ENCODE measurements at places on chromosomes 7 and 10. TPM values are rescaled to one million over a fixed set of nuclear protein-coding genes. Genes with fewer than 3 reads are reported as not detected.
A peak's percentile ranks its signal among the peaks of the same experiment; 100 is the strongest.

DNA sequence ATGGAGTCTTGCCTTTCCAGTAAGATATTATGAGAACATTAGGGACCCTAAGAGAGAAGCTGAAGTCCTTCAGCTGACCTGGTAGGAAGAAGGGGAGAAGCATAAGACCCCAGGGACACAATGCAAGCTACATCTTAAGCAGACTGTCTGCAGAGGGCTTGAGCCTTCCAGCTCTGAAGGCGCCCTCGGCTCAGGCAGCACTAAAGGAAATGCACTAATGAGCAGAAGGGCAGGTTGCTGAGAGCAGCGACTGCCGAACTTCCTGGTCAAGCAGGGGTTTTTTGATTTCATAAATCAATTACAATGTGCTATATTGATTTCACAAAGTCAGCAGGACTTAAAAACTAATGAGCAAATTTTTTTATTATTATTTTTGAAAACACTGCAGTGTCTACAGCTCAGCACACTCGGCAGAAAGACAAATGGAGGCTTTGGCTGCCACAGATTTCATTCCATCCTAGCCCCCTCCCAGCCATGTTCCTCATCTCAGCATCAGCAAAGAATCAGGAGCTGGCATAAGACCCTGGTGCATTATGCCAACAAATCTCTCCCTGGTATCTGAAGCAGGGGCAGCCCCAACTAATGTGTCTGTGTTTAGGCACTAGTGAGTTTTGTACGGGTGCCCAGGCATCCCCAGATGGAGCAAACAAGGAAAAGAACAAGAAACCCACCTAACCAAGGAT, 57.1 kb downstream of the LRRTM3 start:
- DNase-seq, result no peak

DNA sequence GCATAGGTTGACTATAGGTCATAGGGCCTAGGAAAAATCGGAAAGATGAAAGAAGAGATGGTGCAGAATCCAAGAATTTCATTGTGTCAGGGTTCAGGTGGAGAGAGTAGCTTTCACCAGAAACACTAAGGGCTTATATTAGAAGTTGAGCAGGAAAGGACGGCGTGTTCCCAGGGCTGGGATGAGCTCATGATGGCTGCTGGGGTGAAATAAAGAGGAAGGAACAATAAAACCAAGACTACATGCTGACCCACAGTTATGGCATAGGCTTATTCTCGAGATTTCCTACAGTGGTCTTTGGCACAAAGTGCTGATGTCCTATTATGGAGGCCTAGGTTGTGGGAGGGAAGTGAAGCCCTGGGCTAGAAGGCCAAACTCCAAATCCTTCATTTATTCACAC, 195.8 kb downstream of the PTEN start:
- no peak for DNase-seq

- no peak for DNase-seq
Observed at GRCh38 chr7:139747662-139748372, 30.0 kb downstream of the HIPK2 start.

PRKCQ gene
- 16.8 TPM for polyA plus RNA-seq

GRCh38 chr7:139598642-139599041, 75.2 kb downstream of the CLEC2L start:
- no peak for DNase-seq

TRIL gene
- polyA plus RNA-seq, result 53.5 TPM

DNA sequence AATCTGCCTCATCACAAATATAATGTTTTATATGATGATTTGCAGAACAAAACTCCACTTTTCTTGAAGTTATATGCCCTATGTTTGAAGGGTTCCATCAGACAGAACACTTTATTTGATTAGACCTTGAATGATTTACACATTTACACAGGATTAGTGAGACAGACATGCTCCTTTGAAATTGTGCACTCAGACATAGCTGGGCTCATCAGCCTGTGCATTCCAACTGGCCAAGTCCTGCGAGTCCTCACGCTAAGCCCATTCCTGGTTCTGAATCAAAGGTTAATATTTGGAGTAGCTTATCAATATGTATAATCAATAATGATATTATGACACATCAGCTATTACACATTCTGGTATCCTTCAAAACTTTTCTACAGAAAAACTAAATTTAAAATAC, 173.6 kb downstream of the MBL2 start:
- DNase-seq, result no peak

- DNase-seq, result no peak
Observed at GRCh38 chr10:15849316-15849715, 11.0 kb downstream of the MINDY3 start.

DNA sequence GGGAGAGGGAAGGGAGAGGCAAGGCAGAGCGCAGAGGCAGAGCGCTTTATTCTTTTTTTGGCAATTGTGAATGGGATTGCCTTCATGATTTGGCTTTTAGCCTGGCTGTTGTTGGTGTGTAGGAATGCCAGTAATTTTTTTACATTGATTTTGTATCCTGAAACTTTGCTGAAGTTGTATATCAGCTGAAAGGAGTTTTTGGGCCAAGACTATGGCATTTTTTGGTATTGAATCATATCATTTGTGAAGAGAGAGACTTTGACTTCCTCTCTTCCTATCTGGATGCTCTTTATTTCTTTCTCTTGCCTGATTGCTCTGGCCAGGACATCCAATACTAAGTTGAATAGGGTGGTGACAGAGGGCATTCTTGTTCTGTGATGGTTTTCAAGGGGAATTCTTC, 291.3 kb downstream of the REEP3 start:
- no peak for DNase-seq

ACBD7 gene
- 6.8 TPM for polyA plus RNA-seq

EMX2 gene
- 154 TPM for polyA plus RNA-seq

LLCFC1 gene
- 0.66 TPM for polyA plus RNA-seq

GRCh38 chr7:128918016-128918665, 7.6 kb upstream of the KCP start:
- DNase-seq, result no peak

- no peak for DNase-seq
Observed at GRCh38 chr7:139655305-139655704, 122.5 kb downstream of the HIPK2 start.

CALML3 gene
- 0.06 TPM for polyA plus RNA-seq

DNA sequence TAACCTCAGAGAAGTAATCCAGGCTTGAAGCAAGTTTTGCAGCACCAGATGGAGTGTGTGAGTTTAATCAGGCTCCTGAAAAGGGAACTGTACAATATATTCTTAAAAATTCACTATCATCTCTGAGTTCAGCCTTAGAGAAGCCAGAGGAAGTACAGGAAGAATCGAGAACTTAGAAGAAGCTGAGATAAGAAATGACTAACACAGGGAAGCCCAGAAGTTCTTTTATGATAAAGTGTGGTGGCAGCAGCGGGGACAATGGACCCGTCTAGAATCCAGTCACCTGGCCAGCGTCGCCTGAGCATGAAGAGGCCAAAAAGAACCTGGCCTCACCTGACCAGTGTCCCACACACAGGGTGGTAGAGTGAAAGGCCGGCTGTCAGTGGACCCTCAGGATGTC, 161.0 kb downstream of the USP6NL start:
- no peak for DNase-seq

PRTFDC1 gene
- polyA plus RNA-seq, result 33.5 TPM

CLRN3 gene
- polyA plus RNA-seq, result 24.1 TPM

TEX47 gene
- polyA plus RNA-seq, result not detected

STAG3 gene
- polyA plus RNA-seq, result 33.8 TPM

PAPOLB gene
- 0.09 TPM for polyA plus RNA-seq

DNA sequence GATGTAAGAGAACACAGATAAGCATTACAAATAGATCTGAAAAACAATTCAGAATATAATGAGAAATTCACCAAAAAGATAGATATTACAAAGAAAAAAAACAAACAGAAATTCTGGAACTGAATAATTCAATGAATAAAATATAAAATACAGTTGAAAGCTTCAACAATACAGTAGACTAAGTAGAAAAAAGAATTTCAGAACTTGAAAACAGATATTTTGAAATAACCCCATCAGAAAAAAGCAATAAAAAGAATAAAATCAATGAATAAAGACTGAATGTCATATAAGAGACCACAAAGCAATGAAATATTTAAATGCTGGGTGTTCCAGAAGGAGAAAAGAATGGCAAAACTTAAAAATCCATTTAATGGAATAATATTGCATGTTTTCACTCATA, 611.4 kb upstream of the GHITM start:
- no peak for DNase-seq

DNA sequence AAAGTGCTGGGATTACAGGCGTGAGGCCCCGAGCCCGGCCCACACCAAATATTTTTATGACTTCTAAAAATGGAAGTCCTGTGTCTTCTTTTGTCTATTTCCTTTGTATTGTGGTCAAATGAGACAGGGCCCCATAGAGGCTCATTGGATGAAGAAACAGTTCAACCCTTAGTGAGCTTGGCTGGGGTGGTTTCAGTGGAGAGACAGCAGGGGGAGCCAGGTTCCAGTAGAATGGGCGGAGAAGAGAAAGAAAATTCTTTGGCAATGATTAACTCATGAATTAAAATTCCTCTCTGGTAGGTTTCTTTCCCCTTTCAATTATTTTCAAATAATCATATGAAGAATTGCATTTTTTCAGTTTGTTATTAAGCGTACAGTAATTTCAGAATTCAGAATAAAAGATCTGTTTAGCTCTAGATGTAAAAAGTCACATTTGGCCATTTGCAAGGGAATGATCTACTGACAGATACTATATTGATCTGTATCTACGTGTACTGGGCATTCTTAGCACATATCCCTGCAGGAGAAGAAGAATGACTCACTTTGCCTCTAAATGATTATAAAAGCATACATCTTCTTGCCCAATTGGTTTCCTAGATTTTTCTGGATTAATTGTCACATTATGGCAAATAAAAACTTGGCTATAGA, 43.2 kb downstream of the PNLIPRP3 start:
- no peak for DNase-seq

GRCh38 chr7:1975581-1975980, 257.2 kb downstream of the MAD1L1 start:
- DNase-seq, result no peak

MEOX2 gene
- polyA plus RNA-seq, result 2.3 TPM

GRCh38 chr7:88477976-88478375, 171.3 kb upstream of the STEAP4 start:
- no peak for DNase-seq

- DNase-seq, result no peak
Observed at GRCh38 chr7:31664890-31665289, 22.1 kb upstream of the PPP1R17 start.

- no peak for DNase-seq
Observed at GRCh38 chr7:81884817-81885216, 115.0 kb upstream of the HGF start.

GRCh38 chr10:3812141-3812540, 27.1 kb upstream of the KLF6 start:
- no peak for DNase-seq

DNMBP gene
- 31.8 TPM for polyA plus RNA-seq

DNA sequence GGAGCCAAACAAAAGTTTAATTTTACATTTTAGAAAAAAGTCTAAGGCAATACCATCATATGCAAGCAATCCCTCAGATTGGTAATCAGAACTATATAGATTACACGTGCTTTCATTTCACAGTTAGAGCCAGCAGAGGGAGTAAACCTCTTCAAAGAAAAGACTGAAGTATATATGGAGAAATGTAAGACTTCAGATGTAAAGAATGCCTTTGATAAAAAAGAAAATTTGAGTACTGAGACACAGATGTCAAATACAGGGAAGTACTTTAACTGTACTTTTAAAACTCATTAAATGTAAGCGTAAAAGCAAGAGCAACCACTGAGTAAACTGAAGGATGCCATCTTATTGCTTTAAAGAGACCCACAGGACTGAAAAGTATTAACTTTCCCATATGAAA, 101.4 kb upstream of the FAM133B start:
- peak; percentile 44 for DNase-seq

GALNT17 gene
- 4.0 TPM for polyA plus RNA-seq

GBX1 gene
- not detected for polyA plus RNA-seq

DNA sequence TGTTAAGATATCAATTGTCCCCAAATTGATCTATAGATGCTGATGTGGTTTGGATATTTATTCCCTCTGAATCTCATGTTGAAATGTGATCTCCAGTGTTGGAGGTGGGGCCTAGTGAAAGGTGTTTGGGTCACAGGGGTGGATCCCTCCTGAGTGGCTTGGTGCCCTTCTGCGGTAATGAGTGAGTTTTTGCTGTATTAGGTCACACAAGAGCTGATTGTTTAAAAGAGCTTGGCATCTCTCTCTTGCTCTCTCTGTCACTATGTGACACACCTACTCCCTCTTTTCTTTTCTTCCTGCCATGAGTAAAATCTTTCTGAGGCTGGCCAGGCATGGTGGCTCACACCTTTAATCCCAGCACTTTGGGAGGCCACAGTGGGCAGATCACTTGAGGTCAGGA, 98.2 kb upstream of the KAT6B start:
- no peak for DNase-seq

HOXA10 gene
- polyA plus RNA-seq, result 140 TPM

ATOH7 gene
- 1.8 TPM for polyA plus RNA-seq

ANTXRL gene
- not detected for polyA plus RNA-seq

GRCh38 chr7:50349963-50350944, 45.7 kb downstream of the IKZF1 start:
- DNase-seq, result no peak

DNA sequence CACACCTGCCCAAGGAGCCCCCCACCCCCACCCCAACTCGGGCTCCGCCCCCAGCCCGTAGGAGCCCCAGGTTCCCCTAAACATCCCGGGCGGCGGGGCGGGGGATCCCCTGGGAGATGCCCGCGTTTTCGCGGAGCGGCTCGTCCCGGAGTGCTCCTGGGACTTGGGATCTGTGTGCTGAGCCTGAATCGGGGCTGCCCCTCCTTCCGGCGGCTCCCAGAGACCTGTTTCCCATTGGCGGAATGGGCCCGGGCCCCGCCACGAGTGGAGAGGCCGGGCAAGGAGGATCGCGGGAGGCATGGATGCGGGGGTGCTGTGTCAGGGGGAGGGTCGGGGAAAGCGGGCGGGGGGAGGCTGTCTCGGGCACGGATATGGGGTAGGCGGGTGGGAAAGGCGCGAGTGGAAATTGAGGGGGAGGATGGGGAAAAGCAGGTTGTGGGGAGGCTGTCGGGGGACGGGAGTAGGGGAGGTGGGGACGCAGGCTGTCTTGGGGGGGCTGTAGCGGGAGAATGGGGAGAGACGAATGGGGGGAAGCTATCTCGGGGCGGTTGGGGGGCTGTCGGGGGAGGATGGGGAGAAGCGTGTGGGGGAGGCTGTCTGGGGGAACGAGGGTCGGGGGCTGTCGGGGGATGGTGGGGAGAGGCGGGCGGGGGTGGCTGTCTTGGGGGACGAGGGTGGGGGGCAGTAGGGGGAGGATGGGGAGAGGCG, 572 bp upstream of the BHLHA15 start:
- no peak for DNase-seq

PDE1C gene
- polyA plus RNA-seq, result 4.5 TPM

SLC29A3 gene
- polyA plus RNA-seq, result 6.6 TPM
